ENCODE measurements at places on chromosomes 6 and 20.

- DNase-seq: no peak
Observed at GRCh38 chr20:53040693-53041589, 68.8 kb downstream of the TSHZ2 start.

DNA sequence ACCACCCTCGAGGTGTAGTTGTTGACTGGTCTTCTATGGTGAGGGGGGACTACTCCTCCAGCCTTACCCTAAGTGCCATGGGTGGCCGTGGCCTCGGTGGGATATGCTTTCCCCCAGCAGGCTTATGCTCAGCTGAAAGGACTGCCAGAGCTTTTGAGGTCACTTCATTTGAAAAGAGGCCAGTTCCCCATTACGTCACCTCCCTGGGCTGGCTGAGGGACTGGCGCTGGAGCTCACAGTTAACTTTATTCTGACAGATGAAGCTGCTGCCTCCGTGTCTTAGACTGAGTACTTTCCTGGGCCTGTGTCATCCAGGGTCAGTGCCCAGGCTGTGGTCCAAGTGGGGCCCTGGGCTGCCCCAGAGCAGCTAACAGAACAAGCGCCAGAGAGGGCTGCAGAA, 42.8 kb upstream of the PCMTD2 start:
- no peak for DNase-seq

- DNase-seq: no peak
Observed at GRCh38 chr20:24379484-24379927, 89.9 kb upstream of the SYNDIG1 start.

DNA sequence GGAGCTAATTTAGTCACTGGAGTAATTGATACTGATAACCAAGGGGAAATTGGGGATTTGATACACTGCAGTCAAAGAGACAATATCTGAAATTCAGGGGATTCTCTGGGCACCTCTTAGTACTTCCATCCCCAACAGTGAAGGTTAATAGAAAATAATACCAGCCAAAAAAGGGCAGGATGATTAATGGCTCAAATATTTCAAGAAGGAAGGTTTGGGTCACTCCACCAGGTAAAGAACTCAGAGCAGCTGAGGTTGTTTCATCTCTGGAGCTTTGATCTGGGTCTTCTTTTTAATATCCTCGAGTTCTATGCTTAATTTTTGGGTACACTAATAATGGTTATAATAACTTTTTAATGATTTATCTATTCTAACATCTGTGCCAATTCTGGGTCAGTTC, 70.8 kb downstream of the CDKAL1 start:
- no peak for DNase-seq

DNA sequence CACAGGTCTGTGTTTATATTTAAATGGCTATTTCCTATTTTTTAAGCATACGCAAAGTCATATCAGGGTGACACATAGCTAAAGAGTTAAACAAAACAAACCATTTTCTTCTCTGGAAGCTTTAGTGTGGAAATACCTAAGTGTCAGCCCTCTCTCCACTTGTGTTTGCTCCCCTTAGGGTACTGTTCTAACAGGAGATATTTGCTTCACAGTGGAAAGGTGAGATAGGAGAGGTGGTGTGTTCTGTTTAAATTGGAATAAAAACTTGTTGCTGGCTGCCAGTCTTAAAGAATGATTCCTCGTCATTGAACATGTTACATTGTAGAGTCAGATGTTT, 18.9 kb downstream of the PHACTR2 start:
- DNase-seq: no peak

- no peak for DNase-seq
Observed at GRCh38 chr6:109772883-109773431, 81.9 kb downstream of the FIG4 start.

- no peak for DNase-seq
Observed at GRCh38 chr6:16109659-16110305, 19.1 kb upstream of the MYLIP start.
